Uterus (tissue), 4 donors: ENCODE measurements at places on chromosomes 7 and 10.

DNA sequence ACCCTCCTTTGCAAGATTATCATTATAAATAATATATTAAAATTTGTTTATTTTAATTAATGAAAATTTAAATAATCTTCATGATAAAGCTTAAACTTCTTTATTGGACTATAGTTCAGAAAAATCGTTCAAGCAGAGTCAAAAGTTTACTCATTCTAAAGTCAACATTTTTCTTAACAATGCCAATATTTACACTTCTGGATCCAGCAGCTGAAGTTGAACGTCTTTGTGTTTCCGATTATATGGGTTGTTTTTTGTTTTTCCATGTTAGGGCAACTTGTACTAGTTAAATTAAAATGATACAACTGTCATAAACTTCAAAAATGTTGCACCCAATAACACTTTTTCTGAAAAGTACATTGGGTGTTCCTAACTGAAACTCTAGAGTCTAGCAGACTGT lies 43.8 kb downstream of the GRB10 start:
- no peak for DNase-seq

DNA sequence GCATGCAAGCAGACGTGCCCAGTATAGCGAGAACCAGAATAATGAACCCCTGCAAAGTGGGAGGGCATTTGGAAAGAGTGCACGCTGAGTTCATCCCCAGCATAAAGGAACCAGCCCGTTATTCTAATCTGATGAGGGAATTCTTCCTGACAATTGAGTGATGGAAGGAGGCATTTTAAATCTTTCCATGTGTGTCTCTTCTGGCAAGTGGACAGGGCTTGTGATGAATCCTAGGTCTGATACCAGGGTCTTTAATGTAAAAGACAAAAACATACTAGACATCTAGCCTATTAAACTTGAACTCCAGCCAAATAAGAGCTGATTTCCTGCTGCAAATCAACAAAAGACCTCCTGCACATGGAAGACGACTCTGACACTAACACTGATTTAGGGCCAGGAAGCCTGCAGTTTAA lies 301.2 kb downstream of the DPP6 start:
- DNase-seq = no peak

GRCh38 chr10:91022924-91023699 lies 102.2 kb upstream of the ANKRD1 start:
- no peak for DNase-seq

DNA sequence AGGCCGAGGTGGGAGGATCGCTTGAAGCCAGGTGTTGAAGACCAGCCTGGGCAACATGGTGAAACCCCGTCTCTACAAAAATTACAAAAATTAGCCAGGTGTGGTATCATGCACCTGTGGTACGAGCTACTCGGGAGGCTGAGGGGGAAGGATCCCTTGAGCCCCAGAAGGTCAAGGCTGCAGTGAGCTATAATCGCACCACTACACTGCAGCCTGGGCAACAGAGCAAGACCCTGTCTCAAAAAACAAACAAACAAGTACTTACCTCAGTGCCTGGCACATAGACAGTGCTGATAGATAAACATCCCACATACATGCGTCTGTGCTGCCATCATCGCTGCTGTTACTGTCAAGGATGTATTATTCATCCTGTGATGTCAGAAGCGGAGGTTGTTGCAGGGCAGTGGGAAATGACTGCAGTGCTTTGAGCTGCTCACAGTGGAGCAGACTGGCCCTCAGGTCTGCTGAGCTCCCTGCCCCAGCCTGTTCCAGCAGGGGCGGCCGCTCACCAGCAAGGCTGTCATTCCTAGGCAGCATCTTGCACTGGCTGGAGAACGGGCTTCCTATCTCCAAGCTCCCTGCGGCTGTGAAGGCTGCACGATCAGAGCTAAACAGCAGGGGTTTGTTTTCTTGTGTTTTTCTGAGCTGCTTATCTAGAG lies 18.6 kb downstream of the FOXK1 start:
- DNase-seq = no peak

- no peak for DNase-seq
These were observed 186.0 kb downstream of the JAZF1 start for GRCh38 chr7:27994639-27995038.

DNA sequence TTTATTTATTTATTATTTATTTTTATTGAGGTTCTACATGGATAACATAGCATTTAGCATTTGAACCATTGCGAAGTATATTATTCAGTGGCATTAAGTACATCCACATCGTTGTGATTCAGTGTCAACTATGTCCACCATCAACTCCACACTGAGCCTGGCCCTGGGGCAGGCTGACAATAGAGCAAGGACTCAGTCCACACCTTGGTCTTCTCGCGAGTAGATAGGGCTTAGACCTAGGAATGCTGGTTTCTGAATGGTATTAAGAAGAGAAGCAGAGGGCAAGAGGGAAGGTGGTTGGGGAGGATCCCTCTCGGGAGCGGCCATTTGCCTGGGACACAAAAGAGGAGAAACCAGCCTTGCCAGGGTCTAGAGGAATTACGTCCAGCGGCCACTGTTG lies 599.2 kb upstream of the MGMT start:
- no peak for DNase-seq

- DNase-seq = no peak
These were observed 253.1 kb downstream of the FZD1 start for GRCh38 chr7:91517201-91517785.

GRCh38 chr10:70602665-70603448 lies at the start of gene PRF1:
Gene PRF1, minus strand, starts transcription at chr10:70602741. Its CDS starts 1,839 bp downstream, at chr10:70600902.
- DNase-seq = no peak

DNA sequence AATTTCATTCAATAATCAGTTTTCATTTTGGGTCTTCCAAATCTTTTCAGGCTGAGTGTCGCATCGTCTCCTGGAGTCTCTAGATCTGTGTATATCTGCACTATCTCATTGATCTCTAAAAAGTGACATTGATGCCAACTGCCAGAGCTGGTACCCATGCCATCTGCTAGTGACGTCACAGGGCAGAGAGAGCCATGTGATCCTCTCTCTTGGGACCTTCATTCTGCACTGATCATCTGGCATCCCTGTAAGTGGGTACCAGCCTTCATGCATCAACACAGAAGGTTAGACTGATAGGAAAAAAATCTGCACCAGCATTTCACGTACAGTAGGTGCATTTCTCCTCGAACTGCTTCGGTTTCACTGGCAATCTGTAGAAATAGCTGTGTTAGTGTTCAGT lies at the start of gene NEUROD6:
Gene NEUROD6, minus strand, starts transcription at position 124 of the 400 bp plus-strand sequence. CDS start 1,458 bp downstream, outside the sequence.
- no peak for DNase-seq

DNA sequence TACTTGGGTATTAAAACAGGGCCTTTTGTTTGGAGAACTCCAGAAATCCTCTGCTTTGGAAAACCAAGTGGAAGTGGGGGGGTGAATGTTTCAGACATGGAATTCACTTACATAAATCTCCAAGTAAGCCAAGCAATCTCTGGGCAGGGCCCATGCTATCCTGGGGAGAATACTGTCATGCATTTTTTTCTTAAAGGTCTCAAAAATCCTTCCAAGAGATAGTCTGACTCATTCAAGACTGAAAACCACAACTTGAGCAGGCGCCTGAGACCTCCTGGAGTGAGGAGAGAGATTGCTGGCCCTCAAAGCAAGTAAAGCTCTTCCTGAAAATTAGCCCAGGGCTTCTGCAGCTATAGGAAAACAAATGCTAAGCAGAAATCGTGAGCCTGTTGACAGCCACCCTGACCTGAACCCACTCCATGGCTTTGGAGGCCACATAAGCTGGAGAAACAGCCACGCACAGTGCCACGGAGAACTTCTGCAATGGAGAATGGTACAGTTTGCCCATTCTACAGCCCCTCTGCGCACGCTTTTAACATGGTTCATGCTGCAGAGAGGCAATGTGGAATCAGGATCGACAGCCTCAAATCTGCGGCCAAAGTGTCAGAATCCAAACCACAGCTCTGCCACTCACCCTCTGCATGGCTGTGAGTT lies 203.1 kb upstream of the AUTS2 start:
- peak; percentile 21 for DNase-seq

DNA sequence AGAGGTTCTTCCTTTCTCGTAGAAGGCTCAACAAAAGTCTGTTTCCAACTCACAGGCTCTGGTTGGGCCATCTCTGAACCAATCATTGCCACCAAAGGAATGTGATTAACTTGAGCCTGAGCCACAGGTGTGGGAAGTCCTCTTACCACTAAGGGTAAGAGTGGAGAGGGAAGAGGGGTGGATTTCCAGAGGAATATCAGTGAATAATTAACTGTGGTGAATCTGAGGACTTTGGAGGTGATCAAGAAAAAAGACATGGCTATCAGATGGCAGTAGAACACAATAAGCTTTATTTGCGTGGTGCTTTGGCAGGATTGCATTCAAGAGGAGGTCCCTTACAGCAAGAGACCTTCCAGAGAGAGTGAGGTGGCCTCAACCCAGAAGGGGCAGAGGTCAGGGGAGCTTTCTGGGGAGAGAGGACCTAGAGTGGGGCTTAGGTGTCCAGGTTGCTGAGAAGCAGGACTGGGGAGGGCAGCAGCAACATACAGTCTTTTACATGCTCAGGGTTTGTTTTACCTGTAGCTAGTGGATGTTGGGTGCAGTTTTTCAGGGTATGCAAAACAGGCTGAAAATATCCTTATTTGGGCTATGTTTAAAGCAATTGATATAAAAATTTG lies 61.4 kb downstream of the BBS9 start:
- no peak for DNase-seq

- no peak for DNase-seq
These were observed 43.8 kb downstream of the CYTH3 start for GRCh38 chr7:6228361-6229229.

- DNase-seq = peak; percentile 79
These were observed 304.9 kb upstream of the ZMIZ1 start for GRCh38 chr10:78763651-78764395.

DNA sequence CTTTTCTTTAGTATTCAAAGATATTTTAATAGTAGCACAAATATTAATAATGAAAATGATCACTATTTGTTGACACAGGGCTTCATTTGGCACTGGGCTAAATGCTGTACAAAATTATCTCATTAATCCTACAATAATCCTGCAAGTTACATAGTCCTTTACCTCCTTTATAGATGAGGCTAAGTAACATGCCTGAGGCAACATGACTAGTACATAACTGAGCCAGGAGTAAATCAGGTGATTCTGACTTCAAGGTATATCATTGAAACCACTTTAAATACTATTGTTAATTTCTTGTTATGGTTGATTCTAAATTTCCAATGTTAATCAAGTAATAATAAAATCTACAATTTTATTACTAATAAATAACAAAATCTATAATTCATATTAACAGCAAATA lies 39.8 kb downstream of the SEM1 start:
- DNase-seq = no peak

DNA sequence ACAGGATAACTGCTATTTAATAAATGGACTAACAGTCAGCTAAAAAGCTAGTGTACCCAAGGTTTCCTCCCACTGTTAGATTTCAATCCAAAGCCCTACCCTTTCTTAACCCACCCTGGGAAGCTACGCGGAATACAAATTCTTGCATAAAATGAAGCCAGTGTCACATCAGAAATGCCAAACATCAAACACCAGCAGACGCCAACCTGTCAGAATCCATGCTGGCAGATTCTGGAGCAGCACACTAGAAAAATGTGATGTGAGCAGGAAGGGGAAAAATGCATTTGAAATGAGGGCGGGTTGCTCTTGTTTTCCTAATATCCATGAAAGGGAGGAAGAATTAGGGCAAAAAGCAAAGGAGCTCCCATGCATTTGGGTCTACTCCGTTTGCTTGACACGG lies 16.1 kb upstream of the JCAD start:
- no peak for DNase-seq

DNA sequence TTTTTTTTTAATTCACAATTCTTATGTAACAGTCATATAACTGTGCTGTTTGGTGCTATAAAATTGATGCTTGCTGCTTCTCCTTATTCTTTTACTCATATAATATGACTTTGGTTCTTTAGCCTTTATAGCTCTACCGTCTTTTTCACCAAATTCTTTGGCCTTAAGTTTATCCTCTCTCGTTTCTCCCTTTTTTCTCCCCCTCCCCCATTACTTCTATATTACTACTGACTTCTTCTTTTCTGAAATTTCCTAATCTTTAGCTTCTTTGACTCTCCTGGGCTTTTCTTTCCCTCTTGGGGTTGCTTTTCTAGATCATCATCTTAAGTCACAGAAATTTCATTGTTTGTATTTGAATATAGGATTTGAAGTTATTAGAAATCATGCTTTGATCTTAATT lies 3.8 kb downstream of the BCCIP start:
- DNase-seq = no peak

DNA sequence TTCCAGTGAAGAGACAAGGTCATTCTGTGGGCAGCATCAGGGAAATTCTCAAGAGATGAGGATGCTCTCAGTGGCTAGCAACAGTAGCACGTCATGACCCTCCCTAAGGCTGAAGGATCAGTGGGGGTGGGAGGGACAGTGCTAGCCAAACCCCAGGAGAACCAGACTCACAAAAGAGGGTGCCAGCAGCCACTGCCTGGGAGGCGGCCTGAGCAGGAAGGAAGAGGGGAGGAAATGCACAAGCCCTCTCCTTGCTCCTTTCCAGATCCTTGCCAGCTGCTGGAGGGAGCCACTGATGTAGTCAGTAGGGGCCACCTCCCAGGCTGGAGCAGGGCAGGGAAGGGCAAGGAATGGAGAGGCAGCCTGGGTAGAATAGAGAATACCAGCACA lies 302.7 kb downstream of the RPS24 start:
- DNase-seq = peak; percentile 25

- DNase-seq = no peak
These were observed 473.9 kb downstream of the AUTS2 start for GRCh38 chr7:70072220-70072619.

DNA sequence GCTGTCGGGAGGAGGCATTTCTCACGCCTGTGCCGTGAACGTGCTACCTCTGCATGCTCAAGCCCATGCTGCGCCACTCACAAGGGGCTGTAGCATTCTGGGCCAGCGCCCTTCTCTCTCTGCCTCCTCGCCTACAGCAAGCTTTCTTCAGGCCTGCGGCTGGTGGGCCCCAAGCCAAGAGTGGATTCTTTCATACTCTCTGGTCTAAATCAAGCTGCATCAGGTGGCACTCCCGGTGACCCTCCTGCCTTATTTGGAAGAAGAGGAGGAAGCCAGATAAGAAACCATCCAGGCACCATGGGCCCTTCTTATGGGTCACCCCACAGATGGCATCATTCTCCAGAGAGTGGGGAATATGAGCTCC lies 86.7 kb upstream of the DUSP5 start:
- peak; percentile 49 for DNase-seq

DNA sequence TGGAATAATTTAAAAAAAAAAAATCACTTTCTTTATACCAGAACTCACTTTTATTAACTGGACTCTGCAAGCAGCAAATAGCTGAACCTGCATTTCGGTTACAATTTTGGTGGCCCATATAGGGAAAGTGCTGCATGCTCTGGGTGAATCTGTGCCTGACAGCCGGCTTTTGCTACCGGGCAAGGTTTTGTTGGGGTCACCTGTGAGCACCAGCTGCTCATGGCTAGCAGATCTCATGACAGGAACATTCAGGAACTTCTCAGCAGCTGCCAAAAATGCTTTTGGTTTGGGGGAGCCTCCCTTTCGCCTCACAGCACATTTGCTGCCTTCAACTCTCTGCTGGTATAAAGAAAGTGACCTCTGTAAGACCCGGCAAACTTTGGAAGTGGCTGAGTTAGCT lies 13.2 kb upstream of the CREB3L2 start:
- DNase-seq = no peak
